ENCODE measurements at places on chromosomes 4 and X. TPM values are rescaled to one million over a fixed set of nuclear protein-coding genes. Genes with fewer than 3 reads are reported as not detected.

GIMD1 gene
- not detected for total RNA-seq

DNA sequence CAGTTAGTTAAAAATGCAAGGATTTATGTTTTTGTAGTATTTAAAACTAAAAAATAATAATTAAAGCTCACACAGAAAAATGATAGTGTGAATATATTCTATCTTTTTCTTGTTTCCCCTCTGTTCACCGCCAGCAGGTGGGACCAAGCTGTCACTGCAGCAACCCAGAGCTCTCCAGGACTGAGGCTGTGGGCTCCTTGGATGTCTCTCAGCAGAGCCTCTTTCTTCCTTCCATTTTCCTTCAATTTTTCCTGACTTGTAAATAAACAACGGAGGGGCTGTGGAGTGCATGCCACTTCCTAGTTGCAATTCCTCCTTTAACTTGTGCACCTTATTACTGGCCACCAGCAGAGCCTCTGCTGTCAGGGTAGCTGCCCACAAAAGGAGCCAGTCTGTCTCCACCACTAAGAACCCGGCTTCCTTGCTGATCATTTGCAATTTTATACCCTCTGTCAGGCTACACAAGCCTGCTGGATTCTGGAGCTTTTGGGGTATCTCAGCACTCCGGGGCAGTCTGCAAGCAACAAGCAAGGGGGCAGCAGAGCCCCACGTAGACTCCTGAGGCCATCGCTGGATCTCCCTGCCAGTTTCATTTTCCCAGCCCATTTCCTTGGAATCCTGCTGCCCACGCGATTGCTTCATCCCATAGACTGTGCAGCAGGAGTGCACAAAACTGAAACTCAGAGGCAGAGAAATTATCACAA, 1467.4 kb downstream of the C4orf33 start:
- DNase-seq: peak; percentile 20

- peak; percentile 40 for DNase-seq
These were observed 1.1 kb downstream of the RNF150 start for GRCh38 chr4:141132072-141132708.

GRCh38 chr4:184265546-184266351, 48.1 kb upstream of the ENPP6 start:
- DNase-seq: no peak

DNA sequence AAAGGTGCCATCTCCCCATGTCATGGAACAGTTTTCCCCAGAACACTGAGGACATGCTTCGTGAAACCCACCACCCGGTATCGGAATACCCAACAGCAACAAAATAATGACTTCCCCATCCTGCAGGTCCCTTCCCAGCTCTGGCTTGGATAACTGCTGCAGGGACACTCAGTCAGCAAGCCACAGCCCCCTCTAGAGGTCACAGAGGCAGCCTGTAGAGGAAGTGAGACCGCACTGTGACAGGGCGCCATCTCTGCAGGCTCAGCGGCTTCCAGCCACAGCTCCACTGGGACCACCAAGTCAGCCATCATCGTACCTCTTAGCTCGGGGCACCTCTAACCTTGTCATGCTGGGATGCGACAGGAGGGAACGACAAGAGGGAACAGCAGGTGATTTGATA, 315.9 kb downstream of the LDB2 start:
- DNase-seq: no peak

- no peak for DNase-seq
These were observed 59.2 kb upstream of the SMIM10 start for GRCh38 chrX:134931550-134931949.

DNA sequence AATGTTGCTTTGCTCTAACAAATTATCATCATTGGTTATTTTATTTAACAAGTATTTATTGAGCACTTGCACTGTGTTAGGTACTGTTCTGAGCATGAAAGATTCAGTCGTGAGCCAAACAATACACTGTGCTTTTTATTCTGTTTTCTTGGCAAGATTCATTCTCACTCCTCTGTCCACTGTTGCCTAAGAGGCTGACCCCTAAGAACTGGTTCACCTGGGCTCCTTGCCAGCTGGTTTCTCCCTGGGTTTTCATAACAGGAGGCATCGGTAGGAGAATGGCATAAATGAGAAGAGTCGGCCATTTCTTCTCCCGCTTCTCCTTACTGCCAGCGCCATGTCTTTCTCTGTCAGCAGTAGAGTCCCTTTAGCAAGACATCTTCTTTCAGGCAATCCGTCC, 243.7 kb upstream of the DIAPH2 start:
- no peak for DNase-seq

DNA sequence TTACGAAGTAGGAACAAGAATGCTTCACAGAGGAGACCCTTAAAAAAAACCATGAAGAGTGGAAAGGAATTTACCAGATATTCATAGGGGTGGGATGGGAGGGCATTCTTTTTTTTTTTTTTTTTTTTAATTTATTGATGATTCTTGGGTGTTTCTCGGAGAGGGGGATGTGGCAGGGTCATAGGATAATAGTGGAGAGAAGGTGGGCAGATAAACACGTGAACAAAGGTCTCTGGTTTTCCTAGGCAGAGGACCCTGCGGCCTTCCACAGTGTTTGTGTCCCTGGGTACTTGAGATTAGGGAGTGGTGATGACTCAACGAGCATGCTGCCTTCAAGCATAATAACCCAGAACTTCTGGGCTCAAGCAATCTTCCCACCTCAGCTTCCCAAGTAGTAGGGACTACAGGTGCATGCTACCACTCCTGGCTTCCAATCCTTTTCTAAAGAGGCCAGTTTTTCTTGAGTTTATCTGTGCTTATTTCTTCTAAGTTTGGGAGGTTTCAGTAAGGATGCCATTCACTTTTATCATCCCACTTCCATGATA, 65.9 kb upstream of the OGT start:
- no peak for DNase-seq

DNA sequence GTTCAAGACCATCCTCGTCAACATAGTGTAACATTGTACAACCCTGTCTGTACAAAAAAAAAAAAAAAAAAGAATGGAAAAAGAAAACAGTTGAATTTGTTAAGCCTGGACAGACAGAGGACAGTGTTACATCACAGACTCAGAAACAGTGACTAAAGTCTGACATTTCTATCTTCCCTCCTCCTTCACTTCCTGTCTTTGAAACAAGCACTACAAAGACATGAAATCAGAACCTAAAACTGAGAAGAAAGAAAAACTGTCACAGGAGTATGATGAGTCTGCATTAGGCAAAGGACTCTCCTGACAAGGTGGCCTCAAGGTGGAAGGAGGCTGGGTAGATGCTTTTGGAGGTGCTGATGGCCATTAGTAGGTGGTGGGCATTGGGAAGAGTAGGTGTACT, 126.7 kb downstream of the RBM47 start:
- DNase-seq: no peak

DNA sequence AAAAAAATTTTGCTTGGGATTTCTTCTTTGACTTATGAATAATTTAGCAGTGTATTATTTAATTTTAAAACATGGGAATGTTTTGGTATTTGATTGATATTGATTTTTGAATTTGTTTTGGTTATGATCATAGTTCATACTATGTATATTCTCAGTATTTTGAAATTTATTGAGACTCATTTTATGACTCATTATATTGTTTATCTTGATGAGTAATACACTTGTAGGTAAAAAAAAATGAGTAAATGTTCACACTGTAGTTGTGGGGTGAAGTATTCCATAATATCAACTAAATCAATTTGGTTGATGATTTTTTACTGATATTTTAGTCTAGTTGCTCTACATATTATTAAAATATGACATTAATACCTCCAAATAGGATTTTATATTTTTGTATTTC, 1142.2 kb downstream of the ADGRL3 start:
- DNase-seq: no peak

DNA sequence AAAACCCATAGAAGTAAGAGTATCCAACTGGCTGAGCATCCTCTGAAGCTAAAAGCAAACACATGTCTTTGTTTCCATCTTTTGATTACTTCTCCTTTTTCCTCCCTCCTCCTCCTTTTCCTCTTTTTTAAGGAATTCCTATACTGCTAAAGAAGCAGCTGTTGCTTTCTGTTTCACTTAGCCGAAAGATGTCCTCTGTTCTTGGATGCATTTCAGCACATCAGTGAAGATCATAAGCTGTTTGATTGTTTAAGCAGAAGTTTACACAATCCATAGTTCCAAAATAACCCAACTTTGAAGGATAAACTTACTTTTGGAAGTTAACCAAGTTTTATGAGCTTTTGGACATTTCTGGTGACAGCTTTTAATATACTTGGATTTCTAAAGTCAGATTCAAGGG, 55.1 kb upstream of the TNIP3 start:
- no peak for DNase-seq

DNA sequence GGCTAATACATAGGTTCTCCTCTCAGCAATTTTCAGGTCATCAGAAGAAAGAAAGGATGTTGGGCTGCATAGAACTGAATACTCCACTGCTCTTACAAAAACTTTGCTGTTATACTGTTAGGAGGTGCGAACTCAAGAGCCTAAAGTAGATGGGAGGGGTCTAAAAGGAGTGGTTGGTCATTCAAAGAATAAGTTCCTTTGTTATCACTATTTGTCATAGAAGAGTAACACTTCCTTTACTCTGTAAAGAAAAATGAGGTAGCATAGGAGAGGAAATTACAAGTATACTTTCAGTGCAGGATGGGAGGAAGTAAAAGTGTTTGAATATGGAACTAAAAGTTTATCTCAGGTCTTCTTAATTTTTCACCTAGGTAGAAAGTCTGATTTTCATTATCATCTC, 61.5 kb downstream of the CCNI start:
- no peak for DNase-seq

DNA sequence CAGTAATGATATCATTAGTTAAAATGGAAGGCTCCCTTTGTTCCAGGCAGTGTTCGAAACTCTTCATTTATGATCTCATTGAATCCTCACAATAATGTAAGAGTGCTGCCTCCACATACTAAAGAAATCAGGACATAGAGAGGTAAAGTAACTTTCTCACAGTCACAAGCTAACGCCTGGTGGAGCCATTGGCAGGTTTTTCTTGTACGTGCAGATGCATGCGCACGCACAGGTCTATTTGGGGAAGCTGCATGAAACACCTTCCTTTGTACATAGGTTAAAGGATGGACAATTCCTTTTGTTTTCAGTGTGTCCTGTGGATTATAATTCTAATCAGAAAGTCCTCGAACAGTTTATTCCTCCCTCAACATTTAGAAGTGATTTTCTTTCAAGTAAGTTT, 176.2 kb downstream of the RAPGEF2 start:
- no peak for DNase-seq

Data from G401 (cell line).